ENCODE measurements at places on chromosomes 7 and 10.

GRCh38 chr10:63054889-63055611, 78.1 kb upstream of the NRBF2 start:
- DNase-seq: no peak

DNA sequence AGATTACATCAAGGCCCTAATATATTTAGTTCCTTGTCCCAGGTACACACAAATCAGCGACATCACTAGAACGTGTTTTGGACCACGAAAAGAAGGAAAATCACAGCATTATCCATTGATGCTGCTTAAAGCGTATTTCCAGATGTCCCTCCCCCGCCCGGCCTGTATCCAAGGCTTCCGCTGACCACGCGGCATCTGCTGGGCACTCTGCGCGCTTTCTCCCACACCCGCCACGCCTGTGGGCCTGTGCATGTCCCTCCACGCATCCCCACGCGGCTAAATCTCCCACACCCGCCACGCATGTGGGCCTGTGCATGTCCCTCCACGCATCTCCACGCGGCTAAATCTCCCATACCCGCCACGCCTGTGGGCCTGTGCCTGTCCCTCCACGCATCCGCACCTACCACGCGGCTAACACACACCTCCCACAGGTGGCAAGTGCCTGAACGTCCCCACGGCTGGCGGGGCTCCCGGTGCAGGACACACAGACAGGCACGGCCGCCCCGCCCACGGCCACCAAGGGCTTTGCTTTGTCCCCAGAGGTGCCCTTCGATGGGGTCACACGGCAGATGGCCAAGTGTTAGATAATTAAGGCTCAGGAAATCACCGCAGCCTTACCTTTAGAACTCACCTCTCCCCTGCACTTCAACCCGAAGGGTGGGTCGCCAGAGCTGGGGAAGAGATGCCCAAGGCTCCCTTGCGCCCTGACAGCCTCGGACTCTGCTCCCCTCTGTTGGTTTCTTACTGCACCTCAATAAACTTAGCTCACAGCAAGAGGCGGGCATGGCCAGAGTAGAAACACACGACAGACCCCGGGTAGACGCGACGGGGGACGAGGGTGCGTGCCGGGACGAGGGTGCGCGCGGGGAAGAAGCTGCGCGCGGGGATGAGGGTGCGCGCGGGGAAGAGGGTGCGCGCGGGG, 49.5 kb downstream of the DIP2C start:
- DNase-seq: no peak

DNA sequence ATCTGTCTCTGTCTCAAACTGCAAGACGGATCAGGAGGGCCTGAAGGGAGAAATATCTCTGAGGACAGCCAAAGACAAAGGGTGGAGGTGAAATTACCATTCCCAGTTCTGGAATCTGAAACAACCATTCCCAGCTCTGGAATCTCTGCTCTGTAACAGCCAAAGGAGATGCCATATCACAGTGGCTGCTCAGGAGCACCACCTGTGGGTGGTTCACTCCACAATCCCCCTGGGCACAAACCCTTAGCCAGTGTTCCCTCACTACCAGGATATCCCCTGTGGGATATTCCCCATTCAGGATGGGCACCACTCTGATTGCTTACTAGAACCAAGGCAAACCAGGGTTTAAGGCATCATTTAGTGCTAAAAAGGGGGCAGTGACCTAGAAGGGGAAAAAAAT, 199.0 kb downstream of the HTR7 start:
- DNase-seq: no peak

GRCh38 chr7:45258533-45259226, 101.1 kb downstream of the RAMP3 start:
- DNase-seq: no peak

GRCh38 chr7:46178661-46179060, 257.6 kb upstream of the IGFBP3 start:
- DNase-seq: no peak

DNA sequence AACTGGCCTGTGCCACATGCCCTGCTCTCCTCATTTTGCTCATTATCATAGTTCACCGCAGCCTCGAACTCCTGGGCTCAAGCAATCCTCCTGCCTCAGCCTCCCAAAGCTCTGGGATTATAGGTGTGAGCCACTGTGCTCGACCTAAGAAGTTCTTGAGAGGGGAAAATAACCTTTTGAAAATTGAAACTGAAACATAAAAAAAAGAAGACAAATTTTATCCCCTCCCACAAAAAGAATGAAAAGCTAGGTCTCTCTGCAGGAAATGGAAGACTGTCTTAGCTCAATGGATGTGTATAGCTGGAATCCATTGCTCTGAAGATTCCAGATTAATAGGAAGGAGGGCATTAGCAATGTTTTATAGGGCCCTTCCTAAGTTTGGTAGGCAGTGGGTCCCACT, 2.0 kb upstream of the EXOC6 start:
- DNase-seq: no peak

- DNase-seq: no peak
Observed at GRCh38 chr10:43892062-43892770, 243.5 kb upstream of the ZNF32 start.

DNA sequence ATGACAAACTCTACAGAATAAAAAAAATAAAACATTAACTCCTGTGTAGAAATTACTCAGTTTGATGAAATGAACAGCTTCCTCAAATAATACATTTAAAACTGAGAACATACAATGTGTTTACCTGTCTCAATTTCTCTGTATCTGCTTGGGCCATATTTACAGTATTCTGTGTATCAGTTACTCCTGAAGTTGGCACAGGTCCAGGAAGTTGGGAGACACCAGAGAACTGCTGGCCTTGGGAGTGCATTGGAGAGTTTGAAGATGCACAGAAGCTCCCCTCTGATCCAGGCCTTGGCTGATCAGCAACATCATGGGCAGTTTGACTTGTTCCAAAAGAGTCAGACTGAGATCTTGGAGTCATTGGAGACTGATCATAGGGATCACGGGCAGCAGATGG, 155.1 kb downstream of the GALNT11 start:
- DNase-seq: no peak

DNA sequence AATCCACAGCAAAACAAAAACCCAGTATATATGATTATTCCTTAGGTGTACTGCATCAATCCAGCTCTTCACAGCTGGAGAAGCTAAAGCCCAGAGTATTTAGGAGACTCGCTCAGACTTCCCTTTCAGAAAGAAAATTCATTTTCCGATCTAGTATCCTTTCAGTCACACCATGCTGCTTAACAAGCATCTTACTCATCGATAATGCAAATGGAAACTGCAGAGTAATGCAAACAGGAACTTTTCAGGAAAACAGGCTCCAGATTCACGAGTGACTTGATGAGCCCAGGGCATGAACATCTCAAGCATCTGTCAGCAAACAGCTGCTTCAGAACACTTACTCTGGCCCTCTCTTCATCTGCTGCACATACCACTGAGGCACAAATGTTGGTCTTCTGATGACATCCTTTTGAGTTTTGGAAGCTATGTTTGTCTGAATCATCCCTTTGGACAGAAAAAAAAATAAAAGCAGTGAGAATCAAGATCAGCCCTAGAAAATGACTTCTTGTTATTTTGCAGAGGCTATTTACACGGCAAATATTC, 24.9 kb upstream of the ZC3HAV1L start:
- no peak for DNase-seq

GRCh38 chr10:30491204-30491915, 57.4 kb downstream of the MAP3K8 start:
- DNase-seq: no peak

DNA sequence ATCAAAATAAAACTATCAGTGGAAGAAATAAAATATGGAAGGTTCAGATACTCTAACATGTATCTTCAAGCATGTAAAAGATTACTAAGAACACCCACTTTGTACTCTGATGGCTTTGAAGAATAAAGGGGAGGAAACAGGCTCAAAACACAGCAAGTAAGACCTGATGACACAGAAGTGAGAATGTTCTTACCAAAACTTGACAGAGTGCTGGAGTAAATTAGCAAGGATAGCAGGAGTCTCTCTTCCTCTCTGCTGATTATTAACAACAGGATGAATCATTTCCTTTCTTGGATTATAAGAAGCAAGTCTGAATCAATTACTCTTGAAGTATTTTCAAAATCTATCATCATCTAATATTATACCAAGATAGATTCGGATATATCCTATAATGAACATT, 47.5 kb downstream of the GLI3 start:
- DNase-seq: no peak

DNA sequence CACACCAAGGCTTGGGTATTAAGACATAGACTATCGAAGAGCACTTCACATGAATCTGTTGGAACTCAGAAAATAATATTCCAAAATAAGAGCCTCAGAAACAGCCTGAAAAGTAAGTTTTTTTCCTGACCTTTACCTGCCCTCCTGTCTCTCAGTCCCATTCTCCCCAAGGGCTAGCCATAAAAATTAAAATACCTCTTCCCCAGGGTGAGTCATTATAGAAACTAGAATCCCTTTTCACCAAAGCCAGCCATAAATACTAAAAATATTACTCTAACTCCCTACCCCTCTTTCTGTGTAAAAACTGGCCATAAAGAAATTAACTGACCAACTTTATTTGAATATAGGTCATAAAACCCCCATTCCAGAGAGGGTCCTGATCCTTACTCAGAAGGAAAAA, 87.9 kb upstream of the TMEM106B start:
- no peak for DNase-seq

DNA sequence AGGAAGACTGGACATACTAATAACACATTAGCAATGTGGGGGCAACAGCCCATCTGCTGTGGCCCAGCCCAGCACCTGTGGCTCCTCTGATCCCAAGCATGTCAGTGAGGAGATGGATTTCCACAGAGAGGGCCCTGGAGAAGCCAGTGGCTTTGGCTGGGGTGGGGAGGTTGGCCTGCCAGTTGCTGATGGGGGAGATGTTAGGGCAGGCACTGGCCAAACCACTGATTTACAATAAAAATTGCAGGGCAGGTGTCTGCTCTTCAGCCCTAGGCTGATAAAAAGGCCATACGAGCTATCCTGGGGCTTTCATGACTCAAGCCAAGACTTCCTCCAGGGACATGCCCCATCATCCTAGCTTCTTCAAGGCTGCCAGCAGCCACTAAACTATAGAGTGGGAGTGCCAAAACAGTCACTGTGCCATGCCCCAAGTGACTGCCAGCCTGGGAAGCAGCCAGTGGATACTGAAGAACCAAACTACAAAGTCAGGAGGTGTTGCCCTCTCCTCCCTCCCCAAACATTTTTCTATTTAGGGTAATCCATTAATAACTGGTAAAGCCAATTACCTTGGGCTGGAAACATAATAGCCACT, 37.8 kb downstream of the DPCD start:
- no peak for DNase-seq

DNA sequence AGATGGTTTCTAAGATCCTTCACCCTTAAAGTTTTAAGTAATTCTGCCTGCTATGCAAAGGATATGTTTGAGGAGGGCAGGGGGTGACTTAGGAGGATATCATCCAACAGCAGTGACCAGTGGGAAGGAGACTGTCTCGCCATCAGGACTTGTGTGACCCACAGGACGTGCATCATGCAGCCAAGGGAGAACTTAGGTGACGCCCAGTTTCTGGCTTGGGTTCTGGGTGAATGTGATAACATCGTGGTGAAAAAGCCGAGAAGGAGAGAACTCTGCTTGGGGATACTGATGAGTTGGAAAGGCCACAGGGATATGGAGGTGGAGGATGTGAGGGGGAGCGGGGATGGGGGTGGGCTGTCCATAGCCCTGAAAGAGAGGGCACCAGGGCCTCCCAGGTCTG, 3.8 kb downstream of the WIPI2 start:
- no peak for DNase-seq

DNA sequence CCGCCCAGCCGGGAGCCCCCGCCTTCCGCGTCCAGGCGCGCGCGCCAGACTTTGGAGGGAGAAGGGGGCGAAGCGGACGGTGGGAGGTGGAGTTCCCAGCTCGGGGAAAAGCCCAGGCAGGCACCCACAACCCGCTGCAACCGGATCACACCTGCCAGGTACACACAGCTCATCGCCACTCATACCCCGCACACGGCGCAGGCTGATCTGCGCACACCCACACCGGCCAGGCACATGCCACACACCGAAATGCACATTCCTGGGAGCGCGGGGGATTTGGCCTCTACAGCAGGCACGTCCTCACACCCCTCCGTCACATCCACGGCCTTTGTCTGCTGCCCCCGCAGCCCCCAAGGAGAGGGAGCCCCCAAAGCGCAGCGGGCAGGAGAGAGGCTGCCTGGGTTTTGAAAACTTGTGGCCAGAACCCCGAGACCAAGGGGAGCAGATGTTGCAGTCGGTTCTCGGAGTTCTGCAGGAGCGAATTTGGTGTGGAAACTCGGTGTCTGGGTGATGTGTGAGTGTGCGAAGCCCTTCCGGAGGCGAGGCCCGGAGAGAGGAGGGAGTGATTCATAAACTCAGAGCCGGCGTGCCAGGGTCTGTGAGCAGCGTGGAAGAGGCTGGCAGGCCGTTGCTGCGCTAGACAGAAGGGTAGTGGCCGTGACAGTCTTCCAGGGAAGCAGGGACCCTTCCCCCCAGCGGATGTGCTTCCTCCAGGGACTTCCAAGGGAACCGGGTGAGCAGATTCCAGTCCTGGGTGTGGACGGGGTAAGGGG, 734 bp downstream of the CHST3 start:
- peak; percentile 65 for DNase-seq

DNA sequence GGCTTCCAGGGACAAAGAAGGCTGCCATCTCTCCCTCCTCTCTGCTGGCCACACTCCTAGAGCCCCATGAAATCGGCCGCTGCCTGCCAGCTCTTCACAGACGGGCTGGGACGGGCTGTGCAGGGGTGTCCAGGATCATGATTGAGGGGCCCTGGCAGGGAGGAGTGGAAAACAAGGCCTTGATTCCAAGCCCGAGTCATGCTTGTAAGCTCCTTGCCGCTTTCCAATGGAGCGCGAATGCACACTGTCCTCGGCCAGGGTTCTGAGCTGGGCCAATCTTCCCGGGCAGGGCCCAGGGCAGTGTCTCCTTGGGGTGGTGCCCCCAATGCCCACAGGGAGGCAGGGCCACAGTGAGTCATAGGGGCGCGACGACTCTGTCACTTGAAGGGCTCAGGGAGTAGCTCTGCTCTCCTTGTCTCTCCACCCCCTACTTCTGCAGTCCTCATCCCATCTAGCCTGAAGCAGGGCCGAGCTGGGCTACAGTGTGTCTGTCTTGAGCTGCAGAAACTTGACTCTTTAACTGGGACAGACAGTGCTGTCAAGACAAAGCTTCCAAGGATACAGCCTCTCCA, 186.2 kb upstream of the SVIL start:
- DNase-seq: no peak

DNA sequence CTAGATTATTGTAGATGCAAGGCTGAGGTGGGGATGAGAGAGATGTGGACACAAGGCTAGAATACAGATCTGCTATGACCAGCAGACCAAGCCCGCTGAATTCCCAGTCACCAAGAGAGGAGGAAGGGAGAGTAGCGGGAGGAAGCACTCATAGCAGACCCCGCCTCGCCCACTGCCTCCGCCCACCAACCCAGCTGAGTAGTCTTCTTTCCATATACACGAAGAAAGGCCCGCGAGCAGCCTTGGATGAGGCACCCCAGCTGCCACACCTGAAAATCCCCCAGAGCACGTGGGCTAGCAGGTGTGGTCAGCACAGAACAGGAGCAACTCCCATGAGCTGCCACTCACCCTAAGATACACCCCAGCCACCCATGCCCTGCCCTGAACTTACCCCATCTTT, 7.9 kb upstream of the H2BK1 start:
- no peak for DNase-seq

- DNase-seq: no peak
Observed at GRCh38 chr7:39937366-39938153, 12.5 kb upstream of the CDK13 start.
